ENCODE measurements at places on chromosomes 1 and 21.

- no peak for DNase-seq
Measured at GRCh38 chr1:87513966-87514660, 185.4 kb downstream of the LMO4 start.

DNA sequence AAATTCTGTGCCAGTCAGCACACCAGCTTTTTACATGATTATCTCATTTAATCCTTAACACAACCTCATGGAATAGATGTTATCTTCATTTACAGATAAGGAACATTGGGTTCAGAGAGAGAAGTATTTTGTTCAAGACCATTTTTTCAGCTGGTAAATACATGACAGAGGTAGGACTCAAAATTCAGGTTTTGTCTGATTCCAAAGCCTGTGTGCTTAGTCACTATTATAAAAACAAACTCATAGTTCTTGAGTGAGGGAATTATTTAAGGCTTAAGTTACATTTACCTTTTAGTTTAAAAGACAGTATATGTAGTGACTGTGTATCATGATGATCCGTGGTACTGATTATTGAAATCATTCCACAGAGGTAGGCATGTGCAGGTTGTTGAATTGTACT, 125.2 kb downstream of the MAGI3 start:
- no peak for DNase-seq

- no peak for DNase-seq
Measured at GRCh38 chr1:63810936-63811469, 37.2 kb downstream of the ROR1 start.

- no peak for DNase-seq
Measured at GRCh38 chr1:168605443-168605842, 29.0 kb downstream of the XCL1 start.

DNA sequence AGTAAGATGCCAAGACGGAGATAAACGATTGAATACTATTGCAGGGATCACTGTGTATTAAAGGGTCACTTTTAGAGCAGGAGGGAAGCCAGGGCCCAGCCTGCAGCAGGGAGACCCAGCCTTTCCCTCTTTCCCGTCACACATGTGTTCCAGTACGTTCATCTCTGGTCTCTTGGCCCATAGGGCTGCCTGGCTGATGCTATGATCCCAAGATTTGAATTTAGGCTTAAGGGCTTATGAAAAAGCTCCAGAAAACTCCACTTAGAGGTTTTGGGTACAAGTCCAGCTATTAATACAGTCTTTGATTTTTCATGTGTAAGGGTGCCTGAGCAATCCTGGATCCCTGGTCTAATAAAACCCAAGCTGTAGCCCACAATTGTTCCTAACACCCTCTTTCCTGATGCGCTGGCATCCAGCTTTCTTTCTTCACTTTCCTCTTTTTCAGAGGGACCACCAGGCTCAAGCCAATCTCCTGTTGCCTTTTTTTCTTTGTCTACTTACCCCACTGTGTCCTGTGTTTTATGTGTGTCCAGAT, 359.6 kb upstream of the USP24 start:
- DNase-seq: no peak

- no peak for DNase-seq
Measured at GRCh38 chr1:27427329-27427728, 34.9 kb downstream of the GPR3 start.

Data from stimulated activated CD8-positive, alpha-beta memory T cell treated with anti-CD3 and anti-CD28 coated beads, Interleukin-15, amount 100 ng/mL, for 48 hours (primary cell).